ENCODE measurements at places on chromosomes 4 and X. TPM values are rescaled to one million over a fixed set of nuclear protein-coding genes. Genes with fewer than 3 reads are reported as not detected.

The NMU gene
- total RNA-seq = 8.5 TPM

The MAGEC3 gene
- total RNA-seq = not detected

The DDIT4L gene
- 0.23 TPM for total RNA-seq

The WAS gene
- total RNA-seq = 0.37 TPM

The GPRASP1 gene
- 2.0 TPM for total RNA-seq

The CNKSR2 gene
- not detected for total RNA-seq

The KDR gene
- total RNA-seq = 0.37 TPM

The SYP gene
- total RNA-seq = 0.75 TPM

The SUPT20HL1 gene
- total RNA-seq = not detected

The MTMR8 gene
- total RNA-seq = not detected

The RNF212 gene
- not detected for total RNA-seq

The WNK3 gene
- total RNA-seq = not detected

The PTCHD1 gene
- total RNA-seq = not detected

The ERAS gene
- 0.25 TPM for total RNA-seq

The BRS3 gene
- not detected for total RNA-seq

The KLHL5 gene
- total RNA-seq = 59.2 TPM

The ACOX3 gene
- 17.9 TPM for total RNA-seq

The GPC3 gene
- total RNA-seq = 0.37 TPM

The OPN1LW gene
- total RNA-seq = not detected

The AFF2 gene
- 0.42 TPM for total RNA-seq

The ETDB gene
- not detected for total RNA-seq

The PRR32 gene
- not detected for total RNA-seq

The SORBS2 gene
- total RNA-seq = 19.3 TPM

The ANXA10 gene
- total RNA-seq = not detected

The FAM241A gene
- 8.2 TPM for total RNA-seq

The FRAS1 gene
- total RNA-seq = 2.1 TPM

The P2RY10 gene
- total RNA-seq = not detected

The NLGN3 gene
- 0.44 TPM for total RNA-seq

The DGAT2L6 gene
- not detected for total RNA-seq

The KCNIP4 gene
- total RNA-seq = 0.91 TPM

The PPARGC1A gene
- 0.12 TPM for total RNA-seq

The HSD17B13 gene
- not detected for total RNA-seq

The UGT2B7 gene
- not detected for total RNA-seq

The SRPX gene
- 9.4 TPM for total RNA-seq

The GATA1 gene
- total RNA-seq = not detected

The VGLL1 gene
- not detected for total RNA-seq

The F11 gene
- total RNA-seq = not detected

The FATE1 gene
- total RNA-seq = not detected

The ATP2B3 gene
- not detected for total RNA-seq

The SPANXD gene
- total RNA-seq = not detected

The ARMCX2 gene
- total RNA-seq = not detected

The CENPVL2 gene
- total RNA-seq = not detected

The TMPRSS11F gene
- total RNA-seq = not detected

The SULT1B1 gene
- total RNA-seq = 0.21 TPM

The YY2 gene
- 3.4 TPM for total RNA-seq

The H2BW2 gene
- not detected for total RNA-seq

The MAN2B2 gene
- total RNA-seq = 13.9 TPM

The UCP1 gene
- not detected for total RNA-seq

The HSFX4 gene
- total RNA-seq = not detected

The SPCS3 gene
- total RNA-seq = 169 TPM

The STS gene
- 2.4 TPM for total RNA-seq

The TRIM61 gene
- total RNA-seq = 0.26 TPM

The TNMD gene
- total RNA-seq = not detected

The PABPC4L gene
- 0.25 TPM for total RNA-seq

The PGAM4 gene
- not detected for total RNA-seq

The GLUD2 gene
- total RNA-seq = 0.32 TPM
